ENCODE measurements at places on chromosomes 12 and 14.

DNA sequence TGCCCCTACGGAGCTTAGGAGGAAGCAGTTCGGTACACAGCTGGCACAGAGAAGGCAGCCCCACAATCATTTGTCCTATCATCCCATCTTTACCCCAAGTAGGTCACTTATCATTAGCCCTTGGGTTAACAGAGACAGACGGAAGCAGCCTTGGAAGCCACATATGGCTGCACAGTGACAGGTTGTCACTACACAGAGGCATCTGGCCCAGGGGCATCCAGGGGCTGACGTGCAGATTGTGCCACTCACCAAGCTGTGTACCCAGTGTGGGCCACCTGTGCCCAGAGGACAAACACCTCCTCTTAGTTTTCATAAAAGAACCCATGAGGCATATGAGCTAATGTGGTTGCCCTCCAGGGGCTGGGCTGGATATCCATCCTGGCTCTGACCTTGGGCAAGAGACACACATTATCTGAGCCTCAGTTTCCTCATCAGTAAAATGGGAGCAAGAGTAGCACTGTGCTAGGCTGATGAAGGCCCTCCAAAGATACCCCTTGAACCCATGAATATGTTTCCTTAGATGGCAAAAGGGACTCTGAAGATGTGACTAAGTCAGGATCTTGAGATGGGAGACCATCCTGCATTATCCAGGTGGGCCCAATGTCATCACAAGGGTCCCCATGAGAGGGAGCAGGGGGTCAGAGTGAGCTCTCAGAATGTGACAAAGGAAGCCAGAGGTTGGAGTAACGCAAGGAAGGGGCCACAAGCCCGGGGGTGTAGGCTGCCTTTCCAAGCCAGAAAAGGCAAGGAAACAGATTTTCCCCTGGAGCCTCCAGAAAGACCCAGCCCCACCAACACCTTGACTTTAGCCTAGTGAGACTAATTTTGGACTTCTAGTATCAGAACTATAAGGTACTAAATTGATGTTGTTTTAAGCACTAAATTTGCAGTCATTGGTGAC lies 64.6 kb downstream of the C14orf132 start:
- no peak for DNase-seq

DNA sequence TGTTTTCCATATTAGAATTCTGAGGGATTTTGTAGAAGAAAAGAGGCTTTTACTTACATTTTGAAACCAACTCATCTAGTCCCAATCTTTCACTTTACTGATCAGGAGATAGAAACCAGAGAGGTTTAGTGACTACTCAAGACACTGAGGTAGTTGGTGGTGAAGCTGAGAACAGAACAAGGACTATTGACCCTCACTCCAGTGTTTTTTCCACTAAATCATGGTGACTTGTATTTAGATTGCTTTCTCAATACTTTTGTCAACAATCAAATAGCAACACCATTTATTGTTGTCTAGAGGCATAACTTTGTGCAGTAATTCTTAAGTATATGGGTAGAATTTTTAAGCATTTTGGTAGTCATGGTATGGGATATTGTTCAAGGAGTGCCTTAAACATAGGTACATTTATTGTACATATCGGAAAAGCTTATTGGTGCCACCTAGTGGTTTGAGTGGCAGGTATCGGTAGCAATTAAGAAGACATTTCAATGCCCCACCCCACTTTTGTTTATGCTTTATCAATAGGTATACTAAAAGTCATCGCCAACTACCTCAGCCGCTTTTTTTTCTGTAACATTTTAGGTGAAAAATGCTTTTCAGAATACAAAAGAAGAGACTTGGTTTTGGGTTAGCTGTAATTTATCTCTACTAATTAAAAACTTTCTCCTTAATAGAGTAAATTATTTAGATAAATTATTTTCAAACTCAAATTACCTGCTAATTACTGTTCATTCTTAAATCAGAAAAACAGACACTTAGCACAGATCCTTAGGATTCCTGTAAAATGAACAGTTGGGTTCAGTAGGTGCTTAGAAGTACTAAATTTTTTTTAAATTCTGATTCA lies 47.3 kb upstream of the PAWR start:
- DNase-seq, result peak; percentile 72

- DNase-seq, result no peak
Measured at GRCh38 chr14:54768501-54769129, 134.0 kb downstream of the GCH1 start.

GRCh38 chr12:124437121-124437520 lies 130.3 kb downstream of the NCOR2 start:
- no peak for DNase-seq

DNA sequence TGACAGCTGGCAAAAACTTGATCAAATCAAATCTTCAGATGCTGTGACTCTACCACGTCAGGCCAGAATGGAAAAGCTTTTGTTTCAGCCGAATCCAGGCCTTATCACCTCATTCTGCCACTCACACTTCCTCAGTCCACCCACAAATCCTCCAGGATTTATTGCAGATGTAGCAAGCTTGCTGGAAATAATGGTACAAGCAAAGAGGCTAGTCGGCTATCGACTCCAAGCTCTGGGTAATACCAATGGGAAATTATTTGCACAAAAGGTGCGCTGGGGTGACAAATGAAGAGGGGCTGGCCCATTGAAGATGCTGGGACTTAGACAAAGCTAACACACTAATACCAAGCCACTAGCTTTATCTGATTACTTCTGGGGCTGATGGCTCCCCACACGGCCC lies 250.5 kb downstream of the ASCL1 start:
- DNase-seq, result no peak

- DNase-seq, result no peak
Measured at GRCh38 chr14:105069871-105070759, 4.9 kb upstream of the GPR132 start.

DNA sequence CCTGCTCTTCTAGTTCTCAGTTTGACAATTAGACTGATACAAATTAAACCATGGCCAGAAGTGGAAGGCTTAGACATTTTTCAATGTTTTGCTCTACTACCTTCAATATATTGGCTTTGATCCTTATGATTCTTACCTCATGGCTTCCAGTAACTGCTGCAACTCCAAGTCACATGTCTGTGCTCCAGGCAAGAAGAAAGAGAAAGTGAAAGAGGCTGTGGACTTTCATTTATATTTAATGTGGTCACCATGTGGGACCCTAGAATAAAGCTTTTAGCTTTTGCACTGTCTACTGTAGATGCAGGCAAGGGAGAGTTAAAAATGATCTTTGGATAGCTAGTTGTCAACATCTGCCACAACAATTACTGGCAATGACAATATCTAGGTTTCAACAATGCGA lies 214.3 kb upstream of the PDE3A start:
- no peak for DNase-seq

- no peak for DNase-seq
Measured at GRCh38 chr12:60035835-60036234, 440.0 kb downstream of the SLC16A7 start.

DNA sequence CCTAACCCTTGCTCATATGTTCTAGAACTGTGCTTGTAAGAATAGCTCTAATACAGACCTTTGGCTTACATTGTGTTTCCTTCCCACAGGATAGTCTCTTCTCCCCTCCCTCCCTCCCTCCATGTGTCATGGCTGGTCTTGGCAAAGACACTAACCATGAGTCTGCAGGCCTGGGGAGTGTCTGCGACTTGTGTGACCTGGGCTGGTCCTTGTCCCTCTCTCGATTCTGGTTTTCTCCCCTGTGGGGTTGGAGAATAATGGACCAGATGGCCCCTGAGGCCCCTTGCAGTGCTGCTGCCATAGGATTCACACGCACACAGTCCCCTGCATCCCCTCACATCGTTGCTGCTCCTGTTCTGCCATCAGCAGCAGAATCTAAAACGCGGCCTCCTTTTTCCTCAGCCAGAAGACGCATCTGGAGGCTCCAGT lies 30.3 kb downstream of the DEGS2 start:
- DNase-seq, result no peak

- no peak for DNase-seq
Measured at GRCh38 chr12:58647495-58647894, 272.8 kb downstream of the LRIG3 start.

DNA sequence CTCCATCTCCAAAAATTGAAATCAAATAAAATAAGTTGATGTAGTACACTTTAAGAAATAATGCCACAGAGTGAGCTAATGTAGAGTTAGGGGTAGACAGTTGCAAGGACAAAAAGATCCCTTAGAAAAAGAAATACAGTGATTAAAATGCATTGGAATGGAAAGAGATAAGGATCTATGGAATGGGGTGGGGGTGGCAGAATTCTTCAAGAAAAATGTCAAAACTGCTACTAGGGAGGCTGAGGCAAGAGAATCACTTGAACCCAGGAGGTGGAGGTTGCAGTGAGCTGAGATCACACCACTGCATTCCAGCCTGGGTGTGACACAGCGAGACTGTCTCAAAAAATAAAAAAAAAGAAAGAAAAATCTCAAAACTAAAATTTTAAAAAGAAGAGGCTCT lies 6.5 kb downstream of the OLR1 start:
- DNase-seq, result no peak

GRCh38 chr12:132391326-132392041 lies 62.1 kb upstream of the GALNT9 start:
- no peak for DNase-seq

DNA sequence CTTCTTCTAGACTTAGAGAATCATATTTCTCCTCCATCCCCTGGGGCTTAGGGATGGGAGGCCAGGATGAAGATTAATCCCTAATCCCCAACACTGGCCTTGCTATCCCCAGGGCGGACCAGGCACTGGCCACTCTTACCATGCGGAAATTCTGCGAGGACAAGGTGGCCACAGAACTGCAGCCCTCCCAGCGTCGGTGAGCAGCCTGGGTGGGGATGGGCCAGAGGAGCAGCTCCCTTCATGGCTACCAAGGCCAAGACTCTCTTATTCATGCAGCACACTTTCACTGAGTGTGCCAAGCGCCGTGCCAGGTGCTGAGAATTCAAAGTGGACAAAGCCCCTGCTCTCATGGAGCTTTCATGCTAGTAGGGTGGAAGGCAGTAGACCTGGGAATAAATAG lies 7.0 kb downstream of the TNS2 start:
- DNase-seq, result no peak

GRCh38 chr12:111685322-111685810 lies 390 bp downstream of the BRAP start:
- DNase-seq, result peak; percentile 11

- DNase-seq, result no peak
Measured at GRCh38 chr14:65860956-65861611, 448.6 kb downstream of the FUT8 start.

DNA sequence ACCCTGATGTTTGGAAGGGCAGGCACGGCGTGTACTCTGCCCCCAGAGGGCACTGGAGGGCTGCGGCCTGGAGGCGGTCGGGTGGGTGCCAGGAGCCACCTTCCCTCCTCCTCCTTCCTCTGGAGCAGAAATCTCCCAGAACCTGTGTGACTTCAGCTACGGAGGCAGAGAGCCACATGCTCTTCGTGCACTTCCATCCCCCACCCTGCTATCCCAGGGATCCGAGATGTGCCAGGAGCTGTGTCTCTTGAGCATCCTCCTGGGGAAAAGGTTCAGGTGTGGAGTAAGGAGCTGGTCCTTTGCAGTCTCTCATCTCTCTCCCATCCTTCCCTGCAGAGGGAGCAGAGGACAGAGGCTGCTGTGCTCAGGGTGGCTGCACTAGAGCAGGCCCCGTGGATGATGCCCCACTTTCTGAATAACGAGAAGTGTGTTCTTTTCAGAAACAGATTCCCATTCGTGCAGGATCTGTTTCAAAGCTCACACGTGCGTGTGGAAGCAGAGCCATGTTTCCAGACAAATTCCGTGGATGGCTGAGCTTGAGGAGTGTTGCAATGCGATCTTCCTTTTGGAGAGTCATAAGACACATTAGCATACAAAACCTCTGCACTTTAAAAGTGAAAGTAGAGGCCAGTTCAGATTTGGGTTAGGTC lies 162.9 kb downstream of the ADGRD1 start:
- no peak for DNase-seq

DNA sequence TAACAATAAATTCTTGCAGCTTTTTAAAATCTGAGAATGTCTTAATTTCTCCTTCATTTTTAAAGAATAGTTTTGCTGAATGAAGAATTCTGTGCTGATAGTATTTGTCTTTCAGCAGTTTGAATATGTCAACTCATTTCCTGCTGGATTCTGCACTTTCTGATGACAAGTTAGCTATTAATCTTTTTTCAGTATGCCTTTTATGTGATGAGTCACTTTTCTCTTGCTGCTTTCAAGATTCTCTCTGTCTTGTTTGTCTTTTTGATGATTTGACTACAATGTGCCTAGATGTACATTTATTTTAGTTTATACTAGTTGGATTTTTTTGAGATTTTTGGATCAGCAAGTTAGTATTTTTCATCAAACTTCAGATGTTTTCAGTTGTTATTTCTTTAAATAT lies 87.9 kb upstream of the AVPR1A start:
- DNase-seq, result no peak

DNA sequence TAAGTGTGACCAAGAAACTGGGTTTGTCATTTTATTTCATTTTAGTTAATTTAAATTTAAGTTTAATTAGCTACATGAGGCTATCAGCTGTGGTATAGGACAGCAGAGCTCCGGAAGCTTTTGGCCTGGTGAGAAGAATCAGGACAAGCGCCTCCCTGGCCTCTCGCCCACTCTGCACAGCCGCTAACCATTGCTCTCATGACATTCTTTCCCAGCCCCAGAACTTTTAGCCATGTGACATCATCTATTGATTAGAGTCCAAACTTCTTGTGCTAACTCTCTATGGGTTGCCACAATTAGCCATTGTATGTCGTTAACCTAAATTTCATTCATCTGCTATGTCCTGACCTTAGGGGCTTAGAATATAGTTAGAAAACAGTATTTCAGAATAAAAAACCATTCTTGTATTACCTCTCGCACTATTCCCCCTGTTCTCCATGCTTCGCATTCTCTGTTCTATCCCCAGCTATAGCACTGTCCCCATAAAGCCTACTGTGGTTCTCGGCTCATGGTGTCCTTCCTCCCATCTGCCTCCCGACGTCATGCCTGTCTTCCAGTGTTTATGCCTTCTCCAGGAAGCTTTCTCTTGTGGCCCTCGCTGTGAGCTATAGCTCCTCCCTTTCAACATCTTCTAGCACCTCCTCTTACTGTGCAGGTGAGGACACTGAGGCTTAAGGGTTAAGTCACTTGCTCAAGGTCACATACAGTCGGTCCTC lies 23.5 kb downstream of the SSH1 start:
- no peak for DNase-seq

DNA sequence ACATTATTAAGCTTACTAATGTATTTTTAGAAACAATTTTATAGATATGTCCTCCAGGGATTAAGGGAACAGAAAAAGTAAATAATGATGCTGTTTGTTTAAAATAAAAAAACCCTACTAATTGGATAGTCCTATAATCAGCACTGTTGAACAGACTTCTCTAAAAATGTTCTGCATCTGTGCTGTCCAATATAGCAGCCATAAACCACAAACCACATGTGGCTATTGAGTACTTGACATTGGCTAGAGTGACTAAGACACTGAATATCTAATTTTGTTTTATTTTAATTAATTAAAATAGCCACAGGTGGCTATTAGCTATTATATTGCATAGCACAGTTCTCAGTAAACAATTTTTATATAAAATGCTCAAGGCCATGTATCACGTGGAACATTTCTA lies 210.4 kb downstream of the DPY19L2 start:
- no peak for DNase-seq

DNA sequence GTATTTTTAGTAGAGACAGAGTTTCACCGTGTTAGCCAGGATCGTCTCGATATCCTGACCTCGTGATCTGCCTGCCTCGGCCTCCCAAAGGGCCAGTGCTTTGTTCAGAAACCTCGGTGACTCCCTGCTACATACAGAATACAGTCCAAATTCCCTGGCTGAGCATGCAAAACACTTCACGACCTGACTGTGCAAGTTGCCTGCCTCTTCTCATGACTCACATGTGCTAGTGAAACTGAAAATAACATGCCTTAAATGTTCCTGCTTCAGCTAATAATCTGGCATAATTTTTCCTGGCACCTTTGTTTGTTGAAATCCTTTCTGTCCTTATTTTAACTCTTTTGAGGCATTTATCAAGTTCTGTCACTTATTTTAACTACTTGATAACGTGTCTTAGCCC lies 8.2 kb downstream of the DMAC2L start:
- DNase-seq, result peak; percentile 57

Measured in RPMI8226 (cell line).